ENCODE measurements at places on chromosomes 7 and 10.

DNA sequence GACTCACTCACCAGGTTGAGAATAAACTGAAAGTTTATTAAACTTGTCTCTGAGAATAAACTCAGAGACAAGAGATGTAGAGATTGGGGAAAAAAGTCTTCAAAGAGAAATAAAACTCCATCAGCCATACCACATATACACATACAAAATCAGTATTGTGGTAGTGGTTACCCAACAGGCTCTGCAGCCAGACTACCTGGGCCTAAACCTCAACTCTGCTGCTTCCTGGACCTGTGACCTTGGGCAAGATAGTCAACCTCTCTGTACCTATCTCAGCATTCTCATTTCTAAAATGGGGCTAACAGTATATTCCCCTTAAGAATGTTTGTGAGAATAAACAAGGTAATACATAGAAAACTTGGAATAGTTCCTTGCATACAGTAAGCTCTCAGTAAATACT, 15.3 kb downstream of the TPK1 start:
- DNase-seq = no peak

DNA sequence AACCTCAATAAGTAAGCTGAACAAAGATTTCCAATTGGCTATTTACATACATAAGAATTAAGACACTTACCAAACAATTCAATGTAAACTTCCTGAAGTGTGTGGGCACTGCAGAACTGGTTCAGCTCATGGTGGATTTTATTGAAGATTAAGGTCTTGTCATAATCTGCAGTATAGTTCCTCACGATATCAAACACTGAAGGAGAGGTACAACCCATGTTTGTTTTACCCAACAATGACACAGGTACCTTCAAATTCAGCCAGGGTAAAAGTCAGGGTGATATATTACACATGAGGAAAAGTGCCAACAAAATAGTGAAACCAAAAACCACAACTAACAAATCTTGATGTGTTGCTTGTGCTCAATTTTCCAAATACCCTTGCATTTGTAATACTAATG, 10.0 kb downstream of the ERLIN1 start:
- no peak for DNase-seq

DNA sequence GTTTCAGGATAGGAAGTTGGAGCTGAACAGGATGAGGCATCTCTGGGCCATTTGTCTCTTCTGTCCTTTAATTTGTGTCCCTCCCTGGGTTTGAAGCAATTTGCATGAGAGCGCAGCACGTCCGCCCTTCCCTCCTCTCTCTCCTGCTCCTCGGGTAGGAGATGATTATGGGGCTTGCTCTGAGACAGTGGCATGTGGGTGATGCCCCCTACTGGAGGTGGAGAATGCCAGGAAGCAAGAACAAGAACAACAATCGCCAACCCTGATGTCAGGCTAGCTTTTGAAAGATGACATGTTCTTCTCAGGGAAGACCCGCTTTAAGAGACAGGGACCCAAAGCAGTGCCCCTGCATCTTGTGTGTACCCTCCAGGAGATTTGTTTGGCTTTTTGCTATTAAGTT, 63.9 kb upstream of the LOXL4 start:
- no peak for DNase-seq

DNA sequence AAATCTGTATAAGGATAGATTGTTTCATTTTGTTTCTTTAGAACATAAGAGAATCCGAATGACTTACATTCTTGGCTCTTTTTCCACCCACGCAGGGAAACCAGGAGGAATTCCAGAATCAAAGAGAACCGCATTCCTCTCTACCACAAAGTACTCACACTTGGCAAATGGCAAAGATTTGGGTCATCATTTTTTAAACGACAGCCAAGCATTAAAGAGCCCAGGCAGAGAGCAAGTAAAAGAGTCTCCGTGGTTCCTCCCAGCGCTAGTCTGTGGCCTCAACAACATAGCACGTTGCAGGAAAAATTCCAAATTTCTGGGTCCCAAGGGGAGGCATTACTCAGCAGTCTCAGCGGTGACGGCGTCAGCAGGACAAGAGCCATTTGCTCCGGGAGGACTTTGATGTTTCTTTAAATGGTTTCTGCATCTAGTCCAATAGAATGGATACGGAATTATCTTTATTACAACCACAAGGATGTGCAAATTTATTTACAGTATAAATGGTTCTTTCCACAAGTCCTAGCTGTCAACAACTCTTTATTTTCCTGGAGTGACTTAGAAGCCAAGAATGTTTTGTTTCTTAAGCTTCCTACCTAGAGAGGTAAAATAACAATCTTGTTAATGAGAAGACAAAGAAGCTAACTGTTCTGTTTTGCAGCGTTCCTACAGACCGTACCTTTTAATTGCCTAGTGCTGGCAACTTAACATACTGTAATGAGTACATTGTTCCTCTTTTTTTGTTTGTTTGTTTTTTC, 232.5 kb downstream of the SKIDA1 start:
- DNase-seq = no peak

- DNase-seq = no peak
Measured at GRCh38 chr10:68428396-68429104, 21.5 kb upstream of the RUFY2 start.

DNA sequence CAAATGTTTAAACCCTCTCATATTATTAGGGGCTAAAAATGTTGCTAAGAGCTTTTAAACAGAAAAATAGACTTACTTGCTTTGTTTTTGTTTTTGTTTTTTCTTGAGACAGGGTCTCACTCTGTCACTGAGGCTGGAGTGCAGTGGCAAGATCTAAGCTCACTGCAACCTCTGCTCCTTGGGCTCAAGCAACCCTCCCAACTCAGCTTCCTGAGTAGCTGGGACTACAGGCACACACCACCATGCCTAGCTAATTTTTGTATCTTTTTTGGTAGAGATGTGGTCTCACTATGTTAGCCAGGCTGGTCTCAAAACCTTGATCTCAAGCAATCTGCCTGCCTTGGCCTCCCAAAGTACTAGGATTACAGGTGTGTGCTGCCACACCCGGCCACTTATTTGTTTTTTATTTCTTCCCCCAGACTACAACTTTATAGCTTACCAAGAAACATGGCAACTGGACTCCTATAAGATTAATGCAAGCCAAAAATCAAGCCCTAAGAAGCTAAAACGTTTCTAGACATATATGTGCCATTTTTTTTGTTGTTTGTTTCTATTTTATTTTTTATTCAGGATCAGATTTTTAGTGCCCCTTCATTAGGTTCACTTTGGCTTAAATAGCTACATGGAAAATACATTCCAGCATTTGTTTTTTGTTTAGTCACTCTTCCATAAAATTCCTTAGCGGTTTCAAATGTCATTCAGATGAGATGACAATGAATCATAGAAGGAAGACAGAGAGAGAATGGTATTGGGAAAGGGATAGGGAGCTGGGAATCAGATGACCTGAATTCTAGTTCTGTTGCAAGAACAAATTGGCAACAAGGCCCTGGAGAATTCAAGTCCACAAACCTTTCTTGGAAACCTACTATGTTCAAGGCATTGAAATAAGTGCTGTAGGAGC, 163.4 kb upstream of the MKLN1 start:
- DNase-seq = no peak

DNA sequence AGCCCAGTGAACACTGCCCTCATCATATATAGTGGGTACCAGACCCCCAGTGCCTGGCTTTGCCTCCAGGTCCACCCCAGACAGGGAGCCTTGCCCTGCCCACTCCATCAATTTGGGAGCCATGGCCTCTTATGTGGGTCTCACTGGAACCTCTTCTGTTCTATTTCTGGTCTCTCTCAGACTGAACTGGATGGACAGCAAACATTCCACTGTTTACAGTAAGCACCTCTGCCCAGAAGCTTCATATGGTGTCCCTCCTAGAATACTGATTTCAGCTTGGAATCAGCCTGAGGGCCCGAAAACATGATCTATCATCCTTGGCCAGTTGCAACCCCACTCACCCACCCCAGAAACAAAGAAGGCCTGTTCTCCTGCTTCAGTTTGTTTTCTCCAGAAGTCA, 81.0 kb upstream of the SLF2 start:
- DNase-seq = no peak
